Stimulated activated CD4-positive, alpha-beta T cell treated with anti-CD3 and anti-CD28 coated beads, Interleukin-15, amount 100 ng/mL, for 1 hour (primary cell): ENCODE measurements at places on chromosomes 7 and 10.

- no peak for DNase-seq
Measured at GRCh38 chr10:29240986-29241660, 47.7 kb upstream of the LYZL1 start.

GRCh38 chr10:94122211-94122610 is 128.5 kb downstream of the PLCE1 start:
- no peak for DNase-seq

DNA sequence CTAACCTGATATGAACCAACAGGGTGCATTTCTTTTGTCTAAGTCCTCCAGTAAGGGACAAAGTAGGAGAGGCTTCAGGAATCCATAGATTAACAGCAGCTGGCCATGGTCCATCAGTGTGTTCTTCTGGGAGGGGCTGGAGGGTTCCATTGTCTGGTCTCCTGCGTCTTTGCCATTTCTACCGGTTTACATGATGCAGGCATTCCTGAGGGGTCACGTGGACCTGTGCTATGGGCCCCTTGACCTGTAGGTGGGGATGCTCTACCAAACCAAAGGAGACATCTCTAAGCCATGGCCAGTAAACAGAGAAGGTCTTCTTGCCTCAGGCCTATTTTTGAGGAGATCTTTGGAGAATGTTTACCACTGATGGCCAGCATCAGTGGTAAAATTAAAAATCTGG is 28.7 kb upstream of the HABP2 start:
- DNase-seq, result no peak

GRCh38 chr10:71667387-71667752 is 52.2 kb downstream of the C10orf105 start:
- no peak for DNase-seq

DNA sequence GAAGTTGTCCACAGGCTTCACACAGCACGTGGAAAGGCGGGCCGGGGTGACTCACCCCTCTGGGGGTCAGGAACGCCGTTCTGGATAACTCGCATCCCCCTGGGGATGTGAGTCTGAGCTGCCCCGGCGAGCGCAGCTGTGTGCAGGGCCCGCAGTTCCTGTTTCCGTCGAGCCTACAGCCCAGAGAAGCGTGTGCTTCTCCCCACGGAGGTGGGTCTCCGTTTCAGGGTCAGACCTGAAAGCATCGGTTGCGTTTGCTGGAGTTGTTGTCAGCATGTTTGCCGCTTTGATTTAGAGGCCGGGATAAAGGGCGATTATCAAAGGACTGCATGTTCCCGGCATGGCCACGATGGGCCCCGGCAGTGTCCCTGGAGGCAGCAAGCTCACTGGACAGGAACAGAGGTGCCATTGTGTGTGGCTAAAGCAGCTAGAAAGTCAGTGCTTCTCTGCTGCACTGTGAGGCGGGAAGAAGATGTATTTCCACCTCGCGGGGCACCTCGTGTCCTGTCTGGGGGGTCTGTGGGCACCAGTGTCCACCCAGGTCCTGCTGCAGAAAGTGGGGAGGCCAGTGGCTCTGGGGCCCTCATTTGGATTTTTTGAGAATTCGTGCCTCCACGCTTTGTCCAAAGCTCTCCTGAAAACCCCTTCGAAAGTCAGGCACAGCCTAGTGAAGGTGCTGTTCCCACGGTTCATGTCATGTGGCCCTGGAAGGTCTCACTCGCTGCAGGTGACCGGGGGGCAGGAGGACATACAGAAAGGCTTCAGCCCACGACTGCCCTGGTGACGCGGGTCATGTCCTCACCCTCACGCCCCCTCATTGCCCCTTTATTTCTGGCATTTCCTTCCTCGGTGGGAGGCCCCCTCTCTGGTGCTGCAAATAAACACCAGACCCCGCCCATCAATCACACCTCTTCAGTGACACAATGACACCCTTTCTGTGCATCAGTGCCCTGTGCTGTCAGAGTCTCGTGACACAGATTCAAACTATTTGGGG is 27.4 kb upstream of the GDI2 start:
- DNase-seq, result no peak

DNA sequence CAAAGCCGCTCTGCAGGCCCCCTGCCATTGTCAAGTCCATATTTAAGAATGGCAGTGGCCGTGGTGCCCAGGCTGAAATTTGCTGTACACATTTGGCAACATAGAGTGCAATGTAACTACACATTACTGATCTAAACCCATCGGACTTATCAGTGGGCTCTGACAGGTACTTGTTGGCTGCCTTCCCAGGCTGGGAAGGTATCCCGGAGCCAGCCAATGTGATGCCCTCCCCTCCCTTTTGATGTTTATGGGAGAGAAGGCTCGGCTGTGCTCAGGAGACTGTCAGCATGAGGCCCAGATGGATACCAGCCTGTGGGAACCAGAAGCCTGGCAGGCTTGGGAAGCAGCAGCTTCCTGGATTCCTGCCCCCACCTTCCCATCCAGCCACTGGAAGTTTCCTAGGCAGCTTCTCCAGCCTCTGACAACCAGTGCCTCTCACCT is 146.1 kb upstream of the TCF7L2 start:
- DNase-seq, result no peak

GRCh38 chr10:112989826-112990225 is 39.8 kb downstream of the TCF7L2 start:
- no peak for DNase-seq

GRCh38 chr7:74606101-74606908 is 51.2 kb upstream of the GTF2I start:
- DNase-seq, result no peak

DNA sequence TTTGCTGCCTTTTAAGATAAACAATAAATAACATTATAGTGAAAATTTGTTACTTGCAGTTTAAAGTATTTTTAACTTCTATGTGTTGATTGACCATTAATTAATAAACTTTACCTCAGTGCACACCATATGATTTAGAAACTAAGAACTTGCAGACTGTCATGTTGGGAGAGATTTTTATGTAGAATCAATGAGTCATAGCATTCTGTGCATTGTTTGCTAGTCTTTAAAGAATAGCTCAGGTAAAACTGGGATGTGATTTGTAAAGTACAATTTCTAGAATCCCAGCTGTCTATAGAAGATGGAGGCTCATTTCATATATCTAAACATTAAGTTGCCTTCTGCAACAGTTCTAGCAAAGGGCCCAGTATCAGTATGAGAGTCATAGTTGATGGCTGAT is 199.6 kb upstream of the SEMA3A start:
- no peak for DNase-seq

DNA sequence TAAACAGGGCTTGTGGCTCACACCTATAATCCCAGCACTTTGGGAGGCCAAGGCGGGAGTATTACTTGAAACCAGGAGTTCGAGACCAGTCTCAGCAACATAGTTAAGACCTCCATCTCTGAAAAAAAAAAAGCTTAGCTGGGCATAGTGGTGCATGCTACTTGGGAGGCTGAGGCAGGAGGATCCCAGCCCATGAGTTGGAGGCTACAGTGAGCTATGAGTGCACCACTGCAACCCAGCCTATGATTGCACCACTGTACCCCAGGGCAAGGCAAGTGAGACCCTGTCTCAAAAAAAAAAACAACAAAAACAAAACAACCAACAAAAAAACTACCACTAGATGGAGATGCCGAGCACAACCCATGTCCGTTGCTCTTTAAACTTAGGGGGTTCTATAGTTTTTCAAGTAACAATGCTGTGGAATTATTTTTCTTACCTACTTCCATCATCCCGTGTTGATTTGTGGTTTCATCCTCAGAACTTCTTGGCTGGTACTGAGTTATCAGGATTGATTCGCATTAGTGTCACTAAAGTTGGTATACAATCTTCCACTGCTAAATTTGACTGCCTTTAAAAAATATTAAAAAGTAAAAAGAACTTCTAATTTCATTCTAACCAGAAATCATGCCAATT is 12.2 kb upstream of the REPIN1 start:
- DNase-seq, result no peak

GRCh38 chr10:107657851-107658250 is 493.3 kb upstream of the SORCS1 start:
- DNase-seq, result no peak
